Right atrium auricular region (tissue), 2 donors: ENCODE measurements at places on chromosomes 1 and 21. TPM values are rescaled to one million over a fixed set of nuclear protein-coding genes. Genes with fewer than 3 reads are reported as not detected.

DNA sequence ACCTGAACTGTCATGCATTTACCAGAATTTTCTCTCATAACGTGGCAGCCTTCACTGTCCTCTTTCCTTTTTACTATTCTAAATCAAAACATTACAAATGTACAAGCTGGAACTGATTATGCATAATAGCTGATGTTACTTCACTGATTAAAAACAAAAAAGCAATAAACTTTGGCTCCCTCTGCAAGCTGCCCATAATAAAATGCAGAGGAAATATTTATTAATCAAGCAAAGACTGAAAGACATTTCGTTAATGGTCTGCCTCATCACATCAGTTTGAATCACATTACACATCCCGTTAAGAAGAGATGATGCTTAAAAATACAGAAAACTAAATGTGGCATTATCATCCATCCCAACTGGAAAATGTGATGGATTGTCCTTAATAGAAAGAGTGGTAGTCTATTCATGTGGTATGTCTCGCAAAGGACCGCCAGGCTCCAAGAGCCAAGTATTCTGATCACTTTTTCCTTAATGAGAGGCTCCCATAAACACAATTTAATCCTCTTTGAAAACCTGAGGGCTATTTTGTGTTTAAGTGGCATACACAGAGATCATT, 225.3 kb downstream of the RGS7 start:
- no peak for DNase-seq

- no peak for DNase-seq
These were observed 30.3 kb upstream of the NUF2 start for GRCh38 chr1:163291461-163291860.

- DNase-seq = no peak
These were observed 66.5 kb upstream of the CAMK1G start for GRCh38 chr1:209516771-209517680.

DNA sequence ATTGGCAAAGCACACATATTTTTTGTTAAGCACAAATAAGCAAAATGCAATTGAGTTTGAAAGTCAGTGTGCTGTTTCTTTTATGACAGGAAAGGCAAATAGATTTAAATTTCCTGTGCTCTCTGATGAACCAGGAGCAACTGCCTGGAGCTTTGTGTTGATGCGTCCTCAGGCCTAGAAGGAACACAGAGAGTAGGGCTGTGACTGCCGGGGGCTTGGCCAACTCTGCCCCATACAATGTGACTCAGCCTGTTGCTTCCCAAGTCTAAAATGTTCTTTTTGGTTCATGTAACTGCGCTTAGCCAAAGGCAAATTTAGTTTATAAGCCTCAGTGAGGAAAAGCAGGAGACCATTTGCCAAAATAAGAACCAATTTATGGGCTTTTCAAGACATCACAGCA, 37.5 kb downstream of the TOR1AIP2 start:
- no peak for DNase-seq

The POU3F1 gene
- total RNA-seq = not detected

The RSPH1 gene
- not detected for total RNA-seq

The SPOCD1 gene
- total RNA-seq = 0.43 TPM
